ENCODE measurements at places on chromosomes 4 and X. TPM values are rescaled to one million over a fixed set of nuclear protein-coding genes. Genes with fewer than 3 reads are reported as not detected.

Gene ITIH6
- total RNA-seq: not detected

Gene MAGEB4
- total RNA-seq: not detected

Gene MAGEB1
- not detected for total RNA-seq

Gene SH3D19
- 111 TPM for total RNA-seq

Gene NMU
- not detected for total RNA-seq

Gene SSX2
- total RNA-seq: not detected

Gene SUPT20HL1
- total RNA-seq: 0.16 TPM

Gene FGFBP1
- not detected for total RNA-seq

Gene GC
- not detected for total RNA-seq

Gene PTPN13
- 12.2 TPM for total RNA-seq

Gene ATXN3L
- not detected for total RNA-seq

Gene BMX
- 0.68 TPM for total RNA-seq

Gene FBXL5
- total RNA-seq: 271 TPM

Gene ELMOD2
- total RNA-seq: 18.9 TPM

Gene MAML3
- total RNA-seq: 6.4 TPM

Gene TEC
- 1.1 TPM for total RNA-seq

Gene NEUROG2
- total RNA-seq: not detected

Gene OSTC
- 52.6 TPM for total RNA-seq

Gene SLC26A1
- total RNA-seq: not detected

Gene PITX2
- total RNA-seq: not detected

Data from sigmoid colon (tissue), 7 donors.